ENCODE measurements at places on chromosomes 2 and 18. TPM values are rescaled to one million over a fixed set of nuclear protein-coding genes. Genes with fewer than 3 reads are reported as not detected.

TEKT4 gene
- 0.20 TPM for polyA plus RNA-seq

PSMA8 gene
- polyA plus RNA-seq, result not detected

LRRTM4 gene
- 1.4 TPM for polyA plus RNA-seq

PIAS2 gene
- 33.8 TPM for polyA plus RNA-seq

- DNase-seq, result no peak
These were observed 245.3 kb downstream of the STK39 start for GRCh38 chr2:168002021-168002553.

- no peak for DNase-seq
These were observed 199.5 kb upstream of the DDX18 start for GRCh38 chr2:117614823-117615534.

DNA sequence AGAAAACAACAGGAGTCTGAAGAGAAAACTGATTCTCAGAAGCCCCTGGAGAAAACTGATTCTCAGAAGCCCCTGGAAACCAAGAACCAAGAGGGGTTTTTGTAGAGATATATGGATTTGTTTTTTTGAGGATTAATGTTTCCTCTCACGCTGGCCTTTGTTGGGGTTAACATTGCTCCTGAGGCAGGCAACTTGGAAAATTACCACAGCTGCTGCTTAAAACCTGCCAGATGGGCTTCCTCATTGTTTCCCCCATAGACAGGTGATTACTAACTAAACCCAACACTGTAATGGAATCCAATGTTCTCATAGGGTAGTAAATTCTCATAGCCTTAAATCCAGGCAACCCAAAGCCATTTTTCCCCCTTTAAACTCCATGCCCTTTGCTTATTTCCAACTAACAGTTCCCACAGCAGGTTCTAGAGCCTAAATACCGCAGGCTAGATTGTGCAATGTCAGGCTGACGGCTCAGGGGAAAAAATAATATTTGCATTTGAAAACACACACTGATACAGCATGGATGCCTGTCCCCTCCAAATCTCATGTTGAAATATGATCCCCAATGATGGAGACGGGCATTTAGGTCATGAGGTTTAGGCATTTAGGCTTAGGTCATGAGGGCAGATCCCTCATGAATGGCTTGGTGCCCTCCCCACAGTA is 272.3 kb upstream of the PKDCC start:
- DNase-seq, result no peak

DNA sequence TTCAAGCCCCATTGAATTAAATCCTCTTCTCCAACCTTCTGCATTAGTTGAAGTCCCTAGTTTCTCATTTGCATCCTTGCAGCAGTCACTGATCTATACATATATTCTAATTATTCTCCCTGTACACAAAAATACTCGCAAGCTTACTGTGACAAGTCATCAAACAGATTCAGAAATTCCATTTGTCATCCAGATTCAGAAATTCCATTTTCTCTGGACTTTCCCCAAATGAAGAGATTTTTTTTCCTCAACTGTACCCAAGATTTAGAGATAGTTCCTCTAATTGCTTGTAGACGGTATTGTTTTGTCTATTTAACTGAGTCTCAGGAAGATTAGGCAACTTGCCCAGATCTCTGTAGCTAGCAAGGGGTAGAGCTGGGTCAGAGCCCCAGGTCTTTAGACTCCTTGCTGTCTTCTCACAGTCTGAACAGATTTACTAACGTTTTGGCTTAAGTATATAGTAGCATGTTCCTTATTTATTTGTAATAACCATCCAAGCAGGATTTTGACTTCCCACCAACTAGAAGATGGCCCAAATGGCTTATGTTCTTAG is 34.2 kb downstream of the RAB12 start:
- DNase-seq, result no peak

DNA sequence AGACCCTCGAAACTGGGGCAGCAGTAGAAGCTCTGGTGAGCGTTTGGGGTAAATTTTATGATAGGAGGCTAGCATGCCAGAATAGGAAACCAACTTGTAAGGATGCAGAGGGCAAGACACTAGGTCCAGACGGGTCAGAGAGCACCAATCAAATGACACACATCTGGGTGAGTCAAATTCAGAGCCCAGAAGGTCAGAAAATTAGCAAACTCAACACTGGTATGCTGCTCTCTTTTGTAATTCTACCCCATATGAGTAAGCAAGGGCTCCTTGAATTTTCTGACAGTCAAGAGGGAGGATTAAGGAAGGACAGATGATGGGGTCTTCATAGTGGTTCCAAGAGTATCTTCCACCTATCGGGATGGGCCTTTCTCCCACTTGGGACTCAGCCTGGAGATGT is 209.8 kb downstream of the BCL2 start:
- DNase-seq, result no peak

DNA sequence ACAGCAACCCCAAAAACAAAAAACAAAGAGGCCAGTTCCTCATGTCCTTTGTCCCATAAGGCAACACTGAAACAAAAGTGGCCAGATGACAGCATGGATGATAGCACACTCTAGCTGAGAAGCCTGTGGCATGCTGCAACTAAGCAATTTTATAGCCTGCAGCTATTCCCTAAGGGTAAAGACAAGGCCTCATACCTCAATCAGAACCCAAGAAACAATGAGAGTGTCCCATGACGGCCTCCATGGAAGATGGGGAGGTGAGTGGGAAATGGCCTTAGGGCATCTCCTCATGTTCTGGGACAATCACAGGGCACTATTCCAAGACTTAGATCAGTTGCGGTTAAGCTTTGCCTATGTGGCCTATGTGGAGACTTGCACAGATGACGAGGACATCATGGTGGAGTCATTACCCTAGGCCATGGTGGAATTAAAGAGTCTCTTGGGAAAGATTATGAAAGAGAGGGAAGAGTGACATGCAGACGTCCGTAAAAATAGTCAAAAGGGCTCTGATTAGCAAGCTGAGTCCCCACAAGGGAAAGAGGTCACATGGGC is 103.1 kb downstream of the INO80D start:
- DNase-seq, result no peak

GRCh38 chr2:27305516-27305915 is 2.7 kb downstream of the UCN start:
- DNase-seq, result no peak

DNA sequence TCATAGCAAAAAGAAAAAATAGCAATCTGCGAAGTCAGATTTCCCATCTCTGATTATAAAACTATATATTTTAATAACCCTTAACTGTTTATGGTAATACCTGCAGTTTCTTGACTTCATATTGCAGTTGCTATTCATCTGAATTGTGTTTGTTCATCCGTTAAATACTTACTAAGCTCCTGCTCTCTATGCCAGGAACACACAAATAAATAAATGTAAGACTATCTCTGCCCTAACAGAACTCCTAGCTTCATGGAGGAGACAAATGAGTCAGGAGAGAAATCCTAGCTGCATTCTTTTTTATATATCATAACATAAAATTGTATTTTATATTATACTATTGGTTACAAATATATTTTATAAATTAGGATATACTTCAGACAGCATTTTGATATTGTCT is 61.2 kb downstream of the MALT1 start:
- DNase-seq, result no peak

DNA sequence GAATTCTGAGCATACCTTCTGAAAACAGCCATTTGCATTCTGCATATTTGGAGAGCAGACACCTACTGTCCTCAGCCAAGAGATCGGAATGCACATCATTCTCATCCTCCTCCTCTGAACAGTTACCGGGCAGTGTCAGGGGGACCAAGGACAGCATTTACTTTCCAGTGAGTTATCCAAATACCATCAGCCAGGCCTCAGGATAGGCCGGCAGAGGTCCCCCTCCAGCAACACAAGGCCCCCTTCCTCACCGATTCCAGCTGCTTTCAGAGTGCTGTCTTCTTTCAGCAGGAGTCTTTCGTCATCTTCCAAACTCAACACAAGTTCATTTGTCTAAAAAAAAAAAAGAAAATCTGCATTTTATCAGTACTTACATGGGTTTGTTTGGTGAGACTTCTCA is 55.3 kb downstream of the C2orf76 start:
- DNase-seq, result no peak

GRCh38 chr18:24814521-24814920 is 354.1 kb downstream of the HRH4 start:
- DNase-seq, result no peak

SERPINB13 gene
- polyA plus RNA-seq, result not detected

DNA sequence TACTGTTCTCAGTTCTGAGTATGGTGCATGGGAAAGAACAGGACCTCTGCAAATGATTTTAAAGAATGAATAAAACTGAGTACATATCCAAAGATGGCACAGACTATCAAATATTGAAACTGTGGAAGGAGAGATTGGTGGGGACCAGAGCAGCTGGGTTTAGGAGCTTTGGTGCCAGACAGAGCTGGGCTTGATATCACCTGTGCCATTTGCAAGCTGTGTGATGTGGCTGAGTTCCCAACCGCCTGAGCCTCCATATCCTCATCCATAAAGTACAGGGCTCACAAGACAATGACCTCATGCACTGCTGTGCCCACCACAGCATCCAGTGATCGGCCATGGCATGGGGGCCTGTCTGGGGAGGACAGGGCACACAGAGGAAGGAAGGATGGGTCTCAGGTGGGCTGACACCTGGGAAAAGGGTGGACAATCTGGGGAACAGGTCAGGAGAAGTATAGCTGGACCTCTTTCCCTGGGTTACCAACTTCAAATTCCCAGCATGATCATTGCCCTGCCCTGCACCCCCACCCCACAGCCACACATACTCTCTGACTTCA is 83.9 kb upstream of the RAB6C start:
- DNase-seq, result no peak

DNA sequence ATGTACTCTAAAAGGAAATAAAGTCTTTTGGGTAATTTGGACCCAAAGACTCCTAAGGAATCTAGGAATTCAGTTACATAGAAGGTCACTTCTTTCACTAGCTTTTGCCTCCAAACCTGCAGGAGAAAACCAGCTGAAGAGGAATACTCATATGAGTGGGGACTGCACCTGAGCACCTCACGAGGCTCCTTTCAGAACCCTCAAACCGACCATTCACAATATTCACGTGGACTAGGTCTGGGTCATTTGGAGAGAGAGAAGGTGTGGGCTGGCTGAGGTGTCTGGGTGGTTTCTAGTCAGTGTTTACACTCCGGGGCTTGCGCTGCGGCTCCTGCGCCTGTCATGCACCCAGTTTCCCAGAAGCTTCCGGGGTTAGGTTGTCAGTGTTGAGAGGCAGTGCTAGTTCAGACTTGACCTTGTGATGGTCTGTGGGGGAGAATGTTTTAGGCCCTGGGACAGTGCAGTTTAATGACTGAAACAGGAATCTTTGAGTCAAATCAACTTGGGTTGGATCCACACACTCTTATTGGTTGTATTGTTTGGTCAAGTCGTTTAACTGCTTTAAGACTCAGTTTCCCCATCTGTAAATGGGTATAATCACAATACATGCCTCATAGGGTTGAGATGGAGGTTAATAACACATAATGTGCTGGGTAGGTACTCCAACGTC is 78.4 kb downstream of the LIMS1 start:
- no peak for DNase-seq

GRCh38 chr2:60518567-60518966 is 34.9 kb downstream of the BCL11A start:
- no peak for DNase-seq

DNA sequence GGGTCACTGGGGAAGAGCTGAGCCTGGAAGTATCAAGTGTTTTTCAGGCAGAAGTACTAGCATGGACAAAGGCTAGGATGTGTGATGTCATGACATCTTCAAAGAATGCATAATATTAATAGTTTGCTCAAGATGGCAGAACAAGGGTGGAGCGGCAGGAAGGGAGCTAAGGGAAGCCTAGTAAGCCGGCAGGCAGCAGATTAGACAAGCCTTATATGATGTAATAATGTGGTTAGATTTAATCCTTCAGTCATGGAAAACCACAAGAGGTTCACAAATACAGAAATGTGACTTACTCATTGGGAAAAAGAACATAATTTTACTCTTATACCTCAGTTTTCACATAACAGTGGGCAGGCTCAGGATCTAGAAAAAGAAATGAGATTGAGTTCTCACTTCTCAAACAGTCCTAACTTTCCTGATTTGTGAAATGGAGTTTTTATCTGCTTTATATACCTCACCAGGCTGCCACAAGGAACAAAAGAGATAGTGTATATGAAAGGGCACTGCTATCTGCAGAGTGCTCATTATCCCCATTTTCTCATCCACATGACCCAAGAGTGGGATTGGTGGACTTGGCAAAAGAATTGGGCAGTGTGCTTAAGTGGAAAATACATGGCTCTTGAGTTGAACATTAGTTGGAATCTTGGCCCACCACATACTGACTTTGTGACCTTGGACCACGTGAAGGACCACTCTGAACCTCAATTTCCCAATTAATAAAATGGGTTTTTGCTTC is 89.1 kb upstream of the LHCGR start:
- DNase-seq, result no peak

DNA sequence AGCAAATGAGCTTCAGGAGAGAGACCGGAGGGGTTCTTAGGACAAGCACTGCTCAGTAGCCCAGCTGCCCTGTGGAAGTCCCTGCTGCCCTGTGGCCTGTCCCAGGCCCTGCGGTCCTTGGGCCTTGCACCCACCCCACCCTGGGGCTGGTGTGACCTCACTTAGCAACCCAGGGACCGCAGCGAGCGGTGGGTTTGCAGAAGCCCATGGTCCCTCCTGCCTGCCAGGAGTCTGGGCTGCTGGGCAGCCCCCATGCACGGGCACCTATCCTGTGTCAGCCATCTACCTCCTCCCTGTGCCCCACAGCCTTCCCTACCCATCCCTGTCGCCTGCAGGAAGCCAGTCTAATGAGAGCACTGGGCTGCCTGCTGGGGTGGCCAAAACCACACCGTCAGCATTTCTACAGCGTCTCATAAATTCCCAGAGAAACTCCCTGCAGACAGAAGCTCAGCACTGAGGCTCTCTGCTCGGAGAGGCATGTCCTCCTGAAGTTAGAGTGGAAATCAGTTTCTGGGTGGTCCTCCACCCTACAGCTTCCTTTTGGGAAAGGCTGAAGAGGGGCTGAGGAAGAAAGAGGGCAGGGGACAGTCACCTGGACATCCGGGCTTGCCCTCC is 231.1 kb upstream of the HS6ST1 start:
- DNase-seq, result peak; percentile 43

FBXO41 gene
- polyA plus RNA-seq, result 2.1 TPM

DNA sequence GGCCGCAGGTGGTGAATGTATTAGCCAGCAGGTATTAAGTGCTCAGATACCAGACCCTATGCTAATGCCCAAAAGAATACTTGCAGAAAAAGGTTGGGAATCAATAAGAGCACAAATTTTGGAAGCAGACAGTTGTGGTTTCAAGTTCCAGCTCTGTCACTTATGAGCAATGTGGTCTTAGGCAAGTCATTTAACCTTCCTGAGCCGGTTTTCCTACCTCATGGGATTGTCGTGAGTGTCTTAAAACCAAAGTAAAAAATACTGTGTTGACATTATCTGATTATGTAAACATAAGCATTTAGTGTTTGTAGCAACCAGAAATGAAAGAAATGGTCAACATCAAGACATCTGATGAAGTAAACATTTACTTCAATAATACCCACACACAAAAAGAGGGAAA is 93.0 kb upstream of the CHST9 start:
- no peak for DNase-seq

BMP10 gene
- not detected for polyA plus RNA-seq

DNA sequence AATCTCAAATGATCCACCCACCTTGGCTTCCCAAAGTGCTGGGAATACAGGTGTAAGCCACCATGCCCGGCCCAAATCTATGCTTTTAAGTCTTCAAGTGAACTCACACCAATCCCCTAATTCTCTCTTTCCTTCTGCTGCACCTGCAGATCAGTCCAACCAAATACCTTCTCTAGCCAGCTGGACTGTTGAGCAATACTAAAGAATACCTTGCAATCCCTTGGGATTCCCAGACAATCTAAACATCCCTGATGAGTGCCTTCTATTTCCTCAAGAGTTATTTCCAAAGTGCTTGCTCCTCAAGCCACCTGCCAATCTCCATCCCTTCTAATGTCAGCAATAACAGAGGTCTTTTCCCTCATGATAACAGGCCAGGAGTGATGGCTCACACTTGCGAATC is 48.6 kb downstream of the SF3B1 start:
- DNase-seq, result no peak

- DNase-seq, result no peak
These were observed 32.8 kb downstream of the ZNF892 start for GRCh38 chr2:95240091-95240490.

All from left kidney (tissue), 8 donors.